ENCODE measurements at places on chromosomes 6 and 20. TPM values are rescaled to one million over a fixed set of nuclear protein-coding genes. Genes with fewer than 3 reads are reported as not detected.

The RAB44 gene
- 0.68 TPM for polyA plus RNA-seq

The BHLHE23 gene
- not detected for polyA plus RNA-seq

The TOX2 gene
- 38.0 TPM for polyA plus RNA-seq

The KIAA1755 gene
- 6.1 TPM for polyA plus RNA-seq

The PTCHD4 gene
- 0.03 TPM for polyA plus RNA-seq

The VSX1 gene
- polyA plus RNA-seq: 0.05 TPM

The COL21A1 gene
- 16.8 TPM for polyA plus RNA-seq

The RIPPLY2 gene
- 2.5 TPM for polyA plus RNA-seq

The RAET1L gene
- polyA plus RNA-seq: not detected

The FNDC1 gene
- 0.84 TPM for polyA plus RNA-seq

The SLC22A2 gene
- 0.05 TPM for polyA plus RNA-seq

The FGD2 gene
- 10.5 TPM for polyA plus RNA-seq

The ERMARD gene
- 19.7 TPM for polyA plus RNA-seq

The BFSP1 gene
- polyA plus RNA-seq: 2.0 TPM

The OGFR gene
- 47.2 TPM for polyA plus RNA-seq

The TCP11 gene
- polyA plus RNA-seq: 0.15 TPM

The MBOAT1 gene
- polyA plus RNA-seq: 9.2 TPM

The ZSCAN23 gene
- 3.5 TPM for polyA plus RNA-seq

The SLC22A7 gene
- 0.15 TPM for polyA plus RNA-seq

The KHDC1L gene
- not detected for polyA plus RNA-seq

The HLA-G gene
- polyA plus RNA-seq: not detected

The WFDC5 gene
- 0.27 TPM for polyA plus RNA-seq

The NR2E1 gene
- not detected for polyA plus RNA-seq

The SNAP25 gene
- 1.6 TPM for polyA plus RNA-seq

The YIPF3 gene
- 118 TPM for polyA plus RNA-seq

The SMOC2 gene
- 176 TPM for polyA plus RNA-seq

The GNMT gene
- polyA plus RNA-seq: 0.52 TPM

The ZGPAT gene
- 30.7 TPM for polyA plus RNA-seq

The OPRM1 gene
- polyA plus RNA-seq: 0.09 TPM

The BTNL2 gene
- polyA plus RNA-seq: not detected

The LY6G6F gene
- polyA plus RNA-seq: not detected

The TINAG gene
- not detected for polyA plus RNA-seq

The PDYN gene
- polyA plus RNA-seq: not detected

The UNC93A gene
- not detected for polyA plus RNA-seq

The C6orf132 gene
- polyA plus RNA-seq: 4.4 TPM

The RNF144B gene
- 5.6 TPM for polyA plus RNA-seq

The CNKSR3 gene
- 12.9 TPM for polyA plus RNA-seq

The HLA-DRB5 gene
- 3.4 TPM for polyA plus RNA-seq

The STX11 gene
- 4.4 TPM for polyA plus RNA-seq

The PI3 gene
- not detected for polyA plus RNA-seq

The MACROD2 gene
- polyA plus RNA-seq: 3.0 TPM

The PLEKHG1 gene
- polyA plus RNA-seq: 6.9 TPM

The ADTRP gene
- polyA plus RNA-seq: 0.68 TPM

The FAM229B gene
- polyA plus RNA-seq: 25.8 TPM

The SNAP91 gene
- polyA plus RNA-seq: 2.4 TPM

The VGLL2 gene
- polyA plus RNA-seq: not detected

The SLC17A2 gene
- polyA plus RNA-seq: 0.04 TPM

The LAMP5 gene
- polyA plus RNA-seq: 0.38 TPM

The BTBD3 gene
- 45.7 TPM for polyA plus RNA-seq

The SIRPB1 gene
- 0.38 TPM for polyA plus RNA-seq

The RUNX2 gene
- 2.6 TPM for polyA plus RNA-seq

The UTRN gene
- polyA plus RNA-seq: 43.7 TPM

The ADGRF5 gene
- 16.2 TPM for polyA plus RNA-seq

The ZNF165 gene
- 0.90 TPM for polyA plus RNA-seq

The CGA gene
- polyA plus RNA-seq: not detected

The IP6K3 gene
- 2.4 TPM for polyA plus RNA-seq

All from urinary bladder (tissue), 4 donors.